ENCODE measurements at places on chromosomes 7 and 10.

DNA sequence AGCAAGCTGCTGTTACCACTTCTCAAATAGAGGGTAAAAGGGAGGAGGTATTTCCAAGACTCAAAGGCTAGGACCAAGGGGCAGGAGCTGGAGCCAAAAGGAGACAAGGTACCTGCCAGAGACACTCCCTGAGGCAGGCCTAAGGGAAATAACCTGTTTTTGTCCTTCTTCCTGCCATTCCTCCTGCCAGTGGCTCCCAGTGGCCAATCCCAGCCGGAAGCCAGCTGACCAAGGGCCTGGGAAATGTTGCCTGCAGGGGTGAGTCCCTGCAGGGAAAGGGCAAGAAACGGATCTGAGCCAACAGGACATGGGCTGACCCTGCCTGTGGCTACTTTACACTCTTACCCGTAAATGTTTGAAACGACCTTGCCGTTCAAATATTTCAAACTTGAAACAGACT, 3.5 kb downstream of the CYTH3 start:
- DNase-seq, result no peak

- DNase-seq, result peak; percentile 73
Observed at GRCh38 chr7:131109759-131110296, 217.8 kb upstream of the MKLN1 start.

GRCh38 chr7:40506158-40506557, 371.4 kb downstream of the SUGCT start:
- DNase-seq, result no peak

GRCh38 chr7:48173313-48173712, 2.1 kb downstream of the ABCA13 start:
- DNase-seq, result no peak

GRCh38 chr7:108078211-108078673, 51.9 kb downstream of the LAMB4 start:
- no peak for DNase-seq

DNA sequence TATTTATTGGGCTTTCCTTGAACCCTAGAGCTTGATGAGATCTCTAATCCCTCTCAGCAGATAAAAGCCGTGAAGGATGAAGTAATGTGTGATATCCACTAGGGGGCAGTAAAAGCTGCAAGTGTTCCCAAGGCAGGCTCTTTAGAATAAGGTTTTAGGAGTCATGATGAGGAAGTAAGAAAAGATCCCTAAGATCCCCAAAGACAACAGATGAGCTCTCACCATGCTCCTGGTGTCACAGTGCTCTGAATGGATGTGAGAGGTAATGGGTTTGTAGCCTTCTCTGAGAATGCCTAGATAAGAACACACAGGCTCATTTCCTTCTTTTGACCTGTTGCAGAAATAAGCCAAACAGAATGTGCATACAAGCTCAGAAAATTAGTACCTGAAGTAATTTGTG, 70.4 kb upstream of the ITPRID1 start:
- DNase-seq, result peak; percentile 55

- no peak for DNase-seq
Observed at GRCh38 chr10:43900571-43900970, 251.9 kb upstream of the ZNF32 start.

DNA sequence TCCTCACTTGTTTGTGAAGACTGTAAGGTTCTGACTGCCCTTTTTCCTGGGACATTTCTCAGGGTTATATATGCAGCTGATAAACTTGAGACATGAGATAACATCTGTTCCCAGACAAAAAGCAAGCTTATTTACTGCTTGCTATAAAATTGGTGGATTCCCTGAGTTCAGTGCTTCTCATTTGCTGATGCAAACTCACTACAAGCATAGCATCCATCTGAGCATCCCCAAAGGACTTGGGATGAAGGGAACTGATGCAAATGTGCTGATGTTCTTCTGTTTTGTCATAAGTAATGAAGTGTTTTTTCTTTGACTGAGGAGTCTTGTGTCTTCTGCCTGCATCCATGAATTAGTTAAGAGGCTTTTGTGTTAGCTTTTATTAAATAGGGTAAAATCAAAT, 183.2 kb downstream of the ADK start:
- no peak for DNase-seq

- DNase-seq, result no peak
Observed at GRCh38 chr7:111192614-111193413, 101.9 kb downstream of the LRRN3 start.

GRCh38 chr10:64097391-64098122, 576.4 kb downstream of the REEP3 start:
- DNase-seq, result no peak

DNA sequence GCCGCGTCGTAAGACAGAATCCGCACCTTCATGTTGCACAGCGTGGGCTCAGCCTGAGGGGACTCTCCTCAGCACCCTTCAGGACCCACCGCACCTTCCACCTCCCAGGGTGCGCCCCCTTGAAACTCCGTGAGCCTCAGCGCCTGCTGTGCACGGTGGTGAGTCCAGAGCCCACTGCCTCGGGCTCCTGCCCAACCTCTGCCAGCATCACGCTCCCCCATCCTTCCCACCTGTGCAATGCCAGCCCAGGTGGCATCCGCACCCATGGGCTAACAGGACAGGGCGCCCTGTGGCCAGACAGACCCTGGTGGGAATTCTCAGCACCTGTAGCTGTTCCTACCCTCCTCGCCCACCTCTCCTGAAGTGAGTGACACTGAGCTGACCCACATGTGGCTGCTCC, 96.4 kb downstream of the DYNC2I1 start:
- DNase-seq, result no peak

GRCh38 chr7:24227068-24227467, 56.9 kb upstream of the NPY start:
- no peak for DNase-seq

DNA sequence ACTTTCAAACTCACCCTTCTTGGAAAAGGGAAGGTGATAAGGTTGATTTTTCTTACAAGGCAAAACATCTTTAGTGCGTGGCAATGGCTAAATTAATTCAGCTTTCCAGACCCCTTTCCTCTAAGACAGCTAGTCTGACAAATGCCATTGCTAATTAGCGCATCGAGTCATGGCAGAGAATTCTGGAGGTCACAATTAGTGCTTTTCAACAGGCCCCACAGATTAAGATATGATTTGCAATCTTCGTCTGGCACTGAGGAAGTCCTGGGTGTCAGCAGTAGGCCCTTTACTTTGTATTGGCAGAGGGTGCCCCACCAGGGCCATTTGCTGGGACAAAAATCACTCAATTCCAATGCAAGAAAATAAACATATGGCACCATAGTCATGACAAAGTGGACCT, 189.2 kb upstream of the AGK start:
- no peak for DNase-seq

DNA sequence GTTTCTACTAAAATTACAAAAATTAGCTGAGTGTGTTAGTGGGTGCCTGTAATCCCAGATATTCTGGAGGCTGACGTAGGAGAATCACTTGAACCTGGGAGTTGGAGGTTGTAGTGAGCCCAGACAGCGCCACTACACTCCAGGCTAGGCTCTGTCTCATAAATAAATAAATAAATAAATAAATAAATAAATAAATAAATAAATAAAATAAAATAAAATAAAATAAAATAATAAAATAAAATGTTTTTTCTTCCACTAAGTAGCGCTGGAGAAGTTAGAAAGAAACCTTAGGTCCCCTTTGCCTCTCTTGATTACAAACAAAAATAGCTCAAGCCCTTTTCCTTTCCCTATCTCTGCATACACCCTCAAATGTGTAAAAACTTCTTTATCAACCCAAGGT, 525.9 kb downstream of the IPMK start:
- no peak for DNase-seq

- DNase-seq, result no peak
Observed at GRCh38 chr7:151137791-151138152, 29.7 kb downstream of the GBX1 start.

GRCh38 chr10:62050893-62051433, 149.5 kb downstream of the ARID5B start:
- no peak for DNase-seq

DNA sequence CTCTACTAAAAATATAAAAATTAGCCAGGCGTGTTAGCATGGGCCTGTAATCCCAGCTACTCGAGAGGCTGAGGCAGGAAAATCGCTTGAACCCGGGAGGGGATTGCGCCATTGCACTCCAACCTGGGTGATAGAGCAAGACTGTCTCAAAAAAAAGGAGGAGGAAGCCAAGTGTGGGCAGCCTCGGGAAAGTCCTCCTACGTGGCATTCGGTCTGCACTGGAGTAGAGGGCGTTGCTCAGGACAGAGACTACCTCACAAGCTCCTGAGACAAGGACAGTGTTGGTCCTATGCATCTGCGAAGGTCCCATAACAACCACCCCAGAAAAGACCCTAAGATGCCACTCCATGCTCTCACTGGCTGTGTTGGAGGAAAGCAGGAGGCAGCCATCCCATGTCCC, 10.0 kb upstream of the SERPINE1 start:
- DNase-seq, result no peak

DNA sequence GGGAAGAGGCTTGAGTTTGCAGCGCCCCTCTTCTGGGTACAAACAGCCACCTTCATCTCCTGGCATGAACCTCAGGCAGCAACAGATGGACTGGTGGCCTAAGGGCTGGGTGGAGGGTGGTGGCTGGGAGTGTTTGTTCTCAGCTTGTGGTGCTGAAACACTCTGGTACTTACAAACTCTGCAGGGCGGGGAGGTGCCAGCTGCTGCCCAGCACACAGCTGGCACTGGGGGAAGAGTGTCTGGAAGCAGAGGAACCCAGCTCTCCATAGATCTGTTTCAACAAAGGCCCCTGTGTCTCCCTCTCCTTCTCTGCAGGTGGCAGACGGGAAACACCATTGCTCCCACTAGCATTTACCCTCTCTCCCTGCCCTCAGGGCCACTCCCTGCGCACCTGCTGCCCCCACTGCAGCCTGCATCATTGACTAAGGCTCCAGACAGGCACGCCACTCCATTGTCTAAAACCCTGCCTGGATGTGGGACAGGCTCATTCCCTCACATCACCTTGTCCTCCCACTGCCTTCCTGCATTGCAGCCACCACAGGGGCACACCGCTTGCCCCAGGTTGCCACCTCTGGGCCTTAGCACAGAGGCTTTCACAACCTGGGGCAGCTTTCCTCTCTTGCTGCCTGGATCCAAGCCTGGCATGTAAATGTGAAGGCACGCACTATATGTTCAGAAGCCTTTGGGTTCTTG, 6.5 kb downstream of the ARHGAP22 start:
- peak; percentile 30 for DNase-seq

DNA sequence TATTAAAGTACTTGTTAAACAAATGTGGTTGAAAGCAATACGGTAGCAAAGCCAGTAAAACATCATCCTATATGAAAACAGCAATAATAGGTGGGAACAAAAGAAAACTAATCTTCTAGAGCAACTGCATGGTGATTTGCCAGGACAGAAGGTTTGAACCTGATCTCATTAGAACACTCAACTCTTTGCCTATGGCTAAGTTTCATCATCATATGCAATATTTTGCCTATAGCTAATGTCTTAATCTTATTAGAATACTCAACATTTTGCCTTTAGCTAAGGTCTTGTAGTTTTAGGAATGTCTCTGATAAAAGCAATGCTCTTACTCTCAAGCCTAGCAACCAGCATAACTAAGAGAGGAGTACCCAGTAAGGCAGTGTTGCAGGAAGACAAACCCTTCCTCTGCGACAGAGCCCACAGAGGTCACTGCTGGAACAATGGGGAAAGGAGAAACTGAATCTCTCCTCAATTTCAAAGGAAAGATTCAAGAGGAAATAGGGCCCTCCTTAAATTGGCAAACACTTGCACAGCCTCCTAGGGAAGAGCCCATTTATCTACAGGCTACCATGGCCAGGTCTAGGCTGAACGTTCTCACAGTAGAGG, 38.3 kb downstream of the CADPS2 start:
- no peak for DNase-seq

DNA sequence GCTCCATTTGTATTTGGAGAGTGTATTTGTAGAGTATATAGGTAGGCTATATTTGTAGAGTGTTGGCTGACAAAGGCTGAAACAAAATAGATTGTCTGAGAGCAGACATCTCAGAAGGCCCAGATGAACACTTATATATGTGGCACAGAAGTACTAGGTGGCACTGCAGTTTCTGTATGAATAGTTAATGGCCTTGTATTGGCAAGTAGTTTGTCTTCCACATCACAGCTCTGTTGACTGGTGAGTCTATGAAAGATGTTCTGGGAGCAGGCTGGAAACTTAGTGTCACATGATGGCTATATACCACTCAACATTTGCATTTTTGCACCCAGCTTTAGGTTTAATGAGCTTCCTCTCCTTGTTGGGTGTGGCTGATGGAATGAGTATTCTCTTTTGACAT, 51.9 kb downstream of the CCNY start:
- no peak for DNase-seq

DNA sequence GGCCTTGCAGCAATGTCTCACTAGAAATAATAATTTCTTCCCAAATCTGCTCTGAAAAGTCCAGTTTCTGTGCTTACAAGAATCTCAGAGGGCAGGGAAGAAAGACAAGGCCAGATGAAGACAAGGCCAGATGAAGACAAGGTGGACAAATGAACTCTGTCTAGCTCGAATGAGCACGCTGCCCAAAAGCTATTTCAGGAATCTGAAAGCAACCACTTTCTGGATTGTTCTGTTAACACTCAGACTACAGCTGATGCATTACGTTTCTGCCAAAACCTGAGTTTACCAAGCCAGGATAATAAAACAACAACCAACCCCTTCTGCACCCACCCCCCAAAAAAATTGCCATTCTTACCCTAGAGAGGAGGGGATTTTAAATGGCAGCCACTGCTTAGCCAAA, 1073.6 kb downstream of the SORCS3 start:
- DNase-seq, result no peak

DNA sequence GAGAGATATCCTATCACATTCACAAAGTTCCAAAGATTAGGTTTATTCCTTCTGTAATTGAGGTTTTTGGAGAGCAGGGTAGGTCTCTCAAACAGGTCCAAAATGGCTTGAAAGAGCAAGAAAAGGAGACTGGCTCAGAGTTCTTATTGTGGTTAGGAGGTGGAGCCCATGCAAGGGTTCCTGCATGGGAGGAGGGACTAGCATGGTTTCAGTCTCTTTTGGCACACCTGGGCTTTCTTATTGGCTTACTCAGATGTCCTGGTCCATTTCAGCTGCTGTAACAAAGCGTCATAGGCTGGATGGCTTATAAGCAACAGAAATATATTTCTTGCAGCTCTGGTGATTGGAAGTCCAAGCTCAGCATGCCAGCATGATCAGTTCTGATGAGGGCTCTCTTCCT, 493.1 kb downstream of the REEP3 start:
- DNase-seq, result no peak

Measured in NCI-H2107 (cell line).